Activated naive CD4-positive, alpha-beta T cell (primary cell): ENCODE measurements at places on chromosomes 4 and X.

DNA sequence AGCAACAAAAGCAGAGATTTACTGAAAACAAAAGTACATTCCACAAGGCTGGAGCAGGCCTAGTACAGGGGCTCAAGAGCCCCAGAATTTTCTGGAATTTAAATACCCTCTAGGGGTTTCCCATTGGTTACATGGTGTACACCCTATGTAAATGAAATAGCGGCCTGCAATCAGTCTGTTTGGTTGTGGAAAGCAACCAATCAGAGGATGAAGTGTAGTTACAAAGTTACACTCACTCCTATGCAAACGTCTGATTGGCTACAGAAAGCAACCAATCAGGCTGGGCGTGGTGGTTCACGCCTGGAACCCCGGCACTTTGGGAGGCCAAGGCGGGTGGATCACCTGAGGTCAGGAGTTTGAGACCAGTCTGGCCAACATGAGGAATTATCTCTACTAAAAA lies 13.8 kb upstream of the TXLNG start:
- DNase-seq = no peak

GRCh38 chr4:20666012-20666860 lies 34.0 kb upstream of the PACRGL start:
- DNase-seq = no peak

GRCh38 chr4:87499403-87500091 lies 29.6 kb downstream of the SPARCL1 start:
- no peak for DNase-seq

- DNase-seq = no peak
Observed at GRCh38 chr4:37381040-37381668, 136.6 kb downstream of the NWD2 start.

DNA sequence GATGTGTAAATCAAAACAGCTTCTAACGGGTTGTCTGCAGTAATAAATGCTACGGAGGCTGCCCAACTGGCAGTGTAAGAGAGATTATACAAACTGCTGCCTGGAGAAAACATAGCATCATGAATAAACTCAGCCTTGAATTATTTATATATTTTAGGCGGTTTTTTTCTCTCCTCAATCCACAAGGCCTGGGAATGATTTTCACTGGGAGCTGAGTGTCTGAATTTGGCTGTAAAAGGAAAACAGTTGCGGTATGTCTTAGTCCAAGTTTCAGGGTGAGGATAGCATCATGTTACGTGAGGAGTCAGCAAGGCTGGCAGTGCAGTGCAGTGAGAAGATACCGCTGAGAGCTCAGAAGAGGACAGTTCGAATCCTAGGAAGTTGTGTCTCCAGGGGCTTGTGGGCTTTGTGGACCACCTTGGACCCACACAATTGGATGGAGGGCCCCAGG lies 291.5 kb upstream of the BOD1L1 start:
- DNase-seq = no peak

DNA sequence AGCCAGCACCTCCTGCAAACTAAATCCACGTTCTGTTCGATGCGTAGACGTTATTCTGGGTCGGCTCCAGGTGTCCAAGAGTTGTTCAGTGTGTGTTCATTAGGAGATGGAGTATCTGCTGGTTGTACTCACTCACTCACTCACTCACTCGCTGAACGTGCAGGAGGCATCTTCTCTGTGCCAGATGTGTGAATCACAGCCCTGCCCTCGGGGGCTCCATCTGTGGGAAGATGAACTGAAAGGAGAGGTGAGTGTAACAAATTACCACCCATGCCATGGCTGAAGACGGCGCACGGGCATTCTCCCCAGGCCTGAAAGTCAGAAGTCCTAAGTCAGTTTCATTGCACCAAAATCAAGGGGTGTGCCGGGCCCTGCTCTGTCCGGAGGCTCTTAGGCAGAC lies 16.1 kb downstream of the NSG1 start:
- DNase-seq = no peak

GRCh38 chrX:134753718-134754008 lies 95.4 kb upstream of the PLAC1 start:
- no peak for DNase-seq

GRCh38 chrX:10164879-10165278 lies 8.1 kb downstream of the CLCN4 start:
- no peak for DNase-seq

GRCh38 chr4:108058685-108059440 lies 69.2 kb downstream of the HADH start:
- DNase-seq = no peak

DNA sequence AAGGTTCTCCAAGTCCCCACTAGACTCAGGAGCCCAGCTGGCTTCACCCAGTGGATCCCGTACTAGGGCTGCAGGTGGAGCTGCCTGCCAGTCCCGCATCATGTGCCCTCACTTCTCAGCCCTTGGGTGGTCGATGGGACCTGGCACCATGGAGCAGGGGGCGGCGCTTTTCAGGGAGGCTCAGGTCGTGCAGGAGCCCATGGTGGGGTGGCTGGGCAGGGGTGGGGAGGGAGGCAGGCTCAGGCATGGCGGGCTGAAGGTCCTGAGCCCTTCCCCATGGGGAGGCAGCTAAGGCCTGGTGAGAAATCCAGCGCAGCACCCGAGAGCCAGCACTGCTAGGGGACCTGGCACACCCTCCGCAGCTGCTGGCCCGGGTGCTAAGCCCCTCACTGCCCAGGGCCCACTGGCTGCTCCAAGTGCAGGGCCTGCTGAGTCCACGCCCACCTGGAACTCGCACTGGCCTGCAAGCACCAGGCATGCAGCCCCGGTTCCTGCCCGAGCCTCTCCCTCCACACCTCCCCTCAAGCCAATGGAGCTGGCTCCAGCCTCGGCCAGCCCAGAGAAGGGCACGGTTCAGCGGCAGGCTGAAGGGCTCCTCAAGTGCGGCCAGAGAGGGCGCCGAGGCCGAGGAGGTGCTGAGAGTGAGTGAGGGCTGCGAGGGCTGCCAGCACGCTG lies 72.7 kb upstream of the SLIT2 start:
- DNase-seq = no peak

- DNase-seq = no peak
Observed at GRCh38 chr4:156501962-156502361, 469.6 kb downstream of the PDGFC start.

- DNase-seq = peak; percentile 3
Observed at GRCh38 chrX:53284684-53285447, 3.5 kb upstream of the IQSEC2 start.

DNA sequence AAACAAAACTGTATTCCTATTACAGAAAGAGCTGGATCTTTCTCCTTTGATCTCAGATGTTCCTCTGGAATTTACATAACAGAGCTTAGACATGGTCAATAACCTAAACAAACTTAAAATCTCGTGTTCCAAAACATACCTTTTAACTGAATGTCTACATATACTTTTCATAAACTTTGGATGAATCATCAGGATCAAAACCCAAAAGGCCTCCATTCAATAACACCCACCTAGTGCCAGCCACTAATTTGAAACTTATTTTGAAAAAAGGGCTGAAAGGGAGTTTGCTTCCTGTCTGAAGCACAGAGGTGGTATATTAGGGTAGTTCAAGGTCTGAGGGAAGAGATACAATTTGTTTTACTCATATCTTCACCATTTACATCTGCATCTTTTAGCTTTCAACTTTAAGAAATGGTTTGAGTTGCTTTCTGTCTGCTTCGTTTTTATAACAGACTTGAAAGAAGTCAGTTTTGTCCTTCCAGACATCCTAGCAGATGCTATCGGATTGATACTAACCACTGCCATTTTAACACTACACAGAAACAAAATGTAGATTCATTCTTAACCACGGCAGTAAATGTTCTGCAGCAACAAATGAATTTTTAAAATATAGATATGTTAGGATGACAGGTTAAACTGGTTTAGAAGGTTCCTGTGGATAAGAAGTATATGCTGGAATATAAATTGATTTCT lies 242.8 kb upstream of the DKK2 start:
- DNase-seq = no peak

- DNase-seq = no peak
Observed at GRCh38 chrX:24301806-24302205, 12.1 kb downstream of the SUPT20HL2 start.

GRCh38 chrX:11678158-11678557 lies 12.4 kb upstream of the ARHGAP6 start:
- DNase-seq = no peak

DNA sequence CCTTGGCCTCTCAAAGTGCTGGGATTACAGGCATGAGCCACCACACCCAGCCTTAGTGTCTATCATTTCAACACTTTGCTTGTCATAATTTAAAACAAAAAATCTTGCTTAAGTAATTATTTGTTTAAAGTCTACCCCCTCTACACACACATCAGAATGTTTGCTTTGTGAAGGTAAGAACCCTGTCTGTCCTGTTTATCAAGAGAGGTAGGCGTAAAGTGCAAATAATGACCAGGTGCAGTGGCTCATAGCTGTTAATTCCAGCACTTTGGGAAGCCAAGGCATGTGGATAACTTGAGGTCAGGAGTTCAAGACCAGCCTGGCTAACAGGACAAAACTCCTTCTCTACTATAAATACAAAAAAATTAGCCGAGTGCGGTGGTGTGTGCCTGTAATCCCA lies 326.7 kb upstream of the CLNK start:
- DNase-seq = no peak

DNA sequence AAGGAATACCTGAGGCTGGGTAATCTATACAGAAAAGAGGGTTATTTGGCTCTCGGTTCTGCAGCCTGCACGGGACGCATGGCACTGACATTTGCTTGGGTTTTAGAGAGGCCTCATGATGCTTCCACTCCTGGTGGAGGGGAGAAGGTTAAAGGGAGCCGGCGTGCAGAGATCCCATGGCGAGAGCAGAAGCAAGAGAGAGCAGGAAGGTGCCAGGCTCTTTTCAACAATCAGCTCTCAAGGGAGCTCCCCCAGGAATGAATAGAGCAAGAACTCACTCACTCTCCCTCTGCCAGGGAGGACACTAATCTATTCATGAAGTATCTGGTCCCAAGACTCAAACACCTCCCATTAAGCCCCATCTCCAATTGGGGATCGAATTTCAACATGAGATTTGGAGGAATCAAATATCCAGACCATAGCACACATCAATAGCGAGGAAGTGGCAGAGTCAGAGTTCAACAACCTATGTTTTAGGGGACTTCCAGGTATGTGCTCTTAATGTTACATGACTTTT lies 109.8 kb downstream of the SORBS2 start:
- DNase-seq = no peak

DNA sequence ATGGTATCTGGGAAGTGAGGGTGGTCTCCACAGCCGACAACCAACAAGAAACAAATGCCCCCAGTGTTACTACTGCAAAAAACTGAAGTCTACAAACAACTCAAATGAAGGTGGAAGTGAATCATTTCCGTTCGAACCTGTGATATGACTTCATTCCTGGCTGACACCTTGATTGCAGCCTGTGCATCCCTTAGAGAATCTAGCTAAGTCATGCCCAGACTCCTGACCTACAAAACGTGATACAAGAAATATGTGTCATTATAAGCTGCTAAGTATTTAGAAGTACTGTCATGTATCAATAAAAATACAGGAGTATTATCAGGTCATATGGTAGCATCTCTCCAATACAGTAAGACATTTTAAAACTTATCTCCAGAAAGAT lies 959.7 kb upstream of the LCORL start:
- no peak for DNase-seq

- DNase-seq = no peak
Observed at GRCh38 chrX:29852767-29853166, 362.6 kb upstream of the MAGEB2 start.

- DNase-seq = no peak
Observed at GRCh38 chr4:1246901-1247863, 1.7 kb downstream of the CTBP1 start.

- DNase-seq = no peak
Observed at GRCh38 chrX:153769865-153770600, 6.0 kb downstream of the PLXNB3 start.

- DNase-seq = no peak
Observed at GRCh38 chrX:14125462-14125861, 95.8 kb upstream of the GEMIN8 start.

DNA sequence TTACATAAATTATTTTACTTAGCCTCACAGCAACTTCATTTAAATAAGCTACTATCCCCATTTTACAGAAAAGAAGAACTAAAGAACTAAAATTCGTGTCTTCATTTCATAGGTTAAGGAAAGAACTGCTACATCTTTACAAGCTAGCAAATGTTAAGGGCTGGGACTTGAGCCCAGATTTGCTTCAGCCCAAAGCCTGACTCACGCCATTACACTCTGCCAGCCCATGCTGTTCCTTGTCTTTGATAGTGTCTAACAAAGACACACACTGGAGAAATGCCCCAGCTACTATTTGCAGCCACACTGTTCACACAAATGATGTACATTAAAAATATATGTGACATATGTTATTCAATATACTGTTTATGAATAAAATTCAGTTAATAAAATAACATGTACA lies 29.0 kb upstream of the ERVMER34-1 start:
- DNase-seq = no peak

DNA sequence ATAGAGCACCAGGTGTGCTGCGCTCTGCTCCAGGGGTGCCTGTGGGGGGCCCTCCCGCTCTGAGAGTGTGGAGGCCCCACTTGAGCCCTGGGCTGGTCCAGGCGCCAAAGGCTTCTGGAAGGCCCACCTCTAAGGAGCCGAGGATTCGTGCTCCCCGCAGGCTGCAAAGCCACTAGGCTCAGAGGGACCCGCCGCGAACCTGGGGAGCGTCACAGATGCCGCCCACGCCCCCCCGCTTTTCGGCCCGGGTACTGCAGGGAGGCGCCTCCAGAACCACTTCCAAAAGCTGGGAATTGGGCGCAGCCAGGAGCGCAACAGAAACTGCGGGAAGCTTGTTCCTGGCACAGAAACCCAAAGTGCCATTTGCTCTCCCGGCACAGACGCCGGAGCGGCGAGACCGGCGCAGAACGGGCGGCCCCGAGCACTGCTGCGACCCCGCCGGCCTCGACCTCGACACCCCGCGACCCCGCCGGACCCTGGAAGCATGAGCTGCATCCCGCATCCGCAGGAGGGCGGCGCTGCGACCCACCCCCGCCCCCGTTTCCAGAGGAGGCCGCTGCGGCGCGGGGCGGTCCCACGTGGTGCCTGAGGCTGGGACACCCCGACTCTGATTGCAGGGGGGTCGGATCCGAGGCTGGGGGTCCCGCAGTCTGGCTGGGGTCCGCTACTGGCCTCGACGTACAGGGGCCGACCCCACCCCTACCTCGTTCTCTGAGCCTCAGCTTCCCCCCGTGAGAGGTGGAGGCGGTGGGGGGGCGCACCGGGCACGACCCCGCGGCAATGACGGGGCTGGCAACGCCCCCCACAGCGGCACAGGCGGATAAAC lies 30.8 kb downstream of the CPLX1 start:
- no peak for DNase-seq

- DNase-seq = no peak
Observed at GRCh38 chr4:164012396-164013027, 518.0 kb downstream of the TMA16 start.

DNA sequence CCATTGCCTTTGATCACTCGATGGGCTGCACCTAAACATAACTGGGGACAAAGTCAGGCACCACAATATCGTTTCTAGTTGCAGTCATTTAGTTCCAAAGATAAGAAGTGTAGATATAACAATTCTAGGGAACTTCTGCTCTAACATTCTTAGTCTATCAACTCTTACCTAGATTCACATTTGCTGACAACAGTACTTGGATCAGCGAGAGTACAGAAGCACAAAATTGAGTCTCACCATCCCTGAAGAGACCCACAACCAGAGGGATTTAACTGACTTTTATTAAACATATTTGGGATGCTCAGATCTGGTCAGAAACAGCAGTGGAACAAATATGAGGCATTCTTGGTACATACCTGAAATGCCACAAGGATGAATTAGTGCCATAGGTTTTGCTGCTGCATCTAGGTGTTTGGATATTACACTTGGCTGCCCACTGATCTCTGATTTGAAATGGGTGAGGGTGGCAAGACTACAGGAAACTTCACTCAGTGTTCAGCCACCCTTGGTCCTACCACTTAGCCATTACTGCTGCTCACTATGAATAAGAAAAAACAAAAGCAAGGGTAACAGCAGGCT lies 28.9 kb upstream of the HUWE1 start:
- no peak for DNase-seq
